ENCODE measurements at places on chromosomes 4 and X. TPM values are rescaled to one million over a fixed set of nuclear protein-coding genes. Genes with fewer than 3 reads are reported as not detected.

Gene PSAPL1
- not detected for total RNA-seq

Gene HTRA3
- total RNA-seq: 3.8 TPM

Gene NXT2
- total RNA-seq: 3.9 TPM

Gene TENM3
- total RNA-seq: 4.4 TPM

Gene CBR4
- total RNA-seq: 17.0 TPM

Gene UGT2A2
- not detected for total RNA-seq

Gene TRIM61
- 0.47 TPM for total RNA-seq

Gene OTC
- 0.35 TPM for total RNA-seq

All from pancreas (tissue), 10 donors.